ENCODE measurements at places on chromosomes 2 and 18.

DNA sequence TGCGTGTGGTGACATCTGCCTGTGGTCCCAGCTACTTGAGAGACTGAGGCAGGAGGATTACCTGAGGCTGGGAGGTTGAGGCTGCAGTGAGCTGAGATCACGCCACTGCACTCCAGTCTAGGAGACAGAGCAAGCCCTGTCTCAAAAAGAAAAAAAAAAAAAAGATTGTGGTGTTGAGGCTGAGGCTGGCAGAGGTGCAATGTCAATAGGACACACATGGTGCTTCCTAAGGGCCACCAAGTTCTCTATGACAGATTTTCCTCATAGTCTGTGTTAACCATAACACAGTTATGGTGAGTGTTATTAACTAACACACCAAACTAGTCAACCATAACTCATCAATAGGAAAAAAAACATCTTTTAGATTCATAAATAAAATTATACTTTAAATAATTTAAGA is 494.4 kb downstream of the TMX3 start:
- DNase-seq, result no peak

GRCh38 chr2:156455361-156455975 is 19.3 kb downstream of the GPD2 start:
- no peak for DNase-seq

DNA sequence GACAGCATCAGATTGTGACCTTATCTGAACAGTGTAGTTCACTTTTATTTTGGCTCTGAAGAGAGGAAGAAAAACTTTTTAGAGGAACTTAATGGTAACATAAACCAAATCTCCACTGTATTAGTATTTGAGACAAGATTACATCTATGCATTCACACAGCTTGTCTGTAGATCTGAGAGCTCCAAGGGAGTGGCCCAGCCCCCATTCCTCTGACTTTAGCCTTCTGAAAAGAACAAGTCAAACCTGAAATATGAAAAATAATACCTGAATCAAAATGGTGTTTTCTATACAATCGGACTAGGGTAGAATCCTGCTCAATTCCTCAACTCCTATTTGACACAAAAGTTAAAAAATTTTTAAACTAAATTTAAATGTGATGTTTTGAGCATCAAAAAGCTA is 23.1 kb downstream of the STARD7 start:
- no peak for DNase-seq

DNA sequence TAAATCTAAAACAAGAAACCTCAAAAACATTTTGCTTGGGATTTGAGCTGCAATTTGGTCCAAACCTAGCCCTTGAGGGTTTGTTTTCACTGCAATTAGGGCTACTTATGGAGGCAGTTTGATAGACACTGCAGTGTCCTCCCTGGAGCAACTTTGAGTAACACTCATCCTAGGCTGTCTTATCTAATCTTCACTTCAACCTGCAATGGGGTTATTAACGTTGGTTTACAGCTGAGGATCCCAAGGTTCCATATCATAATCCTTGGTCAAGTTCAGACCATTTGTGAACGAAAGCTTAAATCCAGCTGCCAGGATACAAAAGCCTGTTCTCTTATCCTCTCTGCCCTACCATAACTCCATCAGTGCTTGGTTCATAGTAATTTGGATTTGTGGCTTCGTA is 2.5 kb downstream of the ANXA4 start:
- no peak for DNase-seq

DNA sequence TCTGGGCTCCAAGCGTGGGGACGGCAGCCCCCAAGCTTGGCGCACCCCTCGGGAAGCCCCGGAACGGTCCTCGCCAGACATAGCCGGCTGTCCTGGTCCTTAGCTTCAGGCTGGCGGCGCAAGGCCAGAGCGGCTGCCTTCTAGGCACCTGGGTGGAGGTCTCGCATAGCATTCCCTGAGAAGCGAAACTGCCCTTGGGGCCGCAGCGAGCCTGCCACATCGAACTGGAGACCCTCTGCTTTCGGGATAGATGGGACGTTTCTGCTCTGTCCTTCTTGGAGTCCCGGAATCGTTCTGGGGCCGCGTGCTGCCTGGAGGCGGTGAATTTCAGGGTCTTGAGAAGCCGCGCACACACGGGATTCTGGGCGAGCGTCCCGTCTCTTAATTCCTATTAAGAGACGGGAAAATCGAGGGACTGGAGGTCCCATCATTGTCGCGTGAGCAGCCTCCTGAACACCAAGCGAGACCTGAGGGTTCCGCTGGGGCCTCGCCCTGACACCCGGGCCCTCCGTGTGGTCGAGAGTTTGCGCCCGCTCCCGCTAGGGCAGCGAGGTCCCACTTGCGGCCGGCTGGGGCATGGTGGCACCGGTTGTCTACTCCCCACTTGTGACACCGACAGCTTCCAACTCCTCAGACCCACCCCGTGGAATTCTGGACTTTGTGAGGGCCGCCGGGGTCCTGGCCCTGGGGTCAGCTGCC is 9.7 kb upstream of the EN1 start:
- DNase-seq, result no peak

DNA sequence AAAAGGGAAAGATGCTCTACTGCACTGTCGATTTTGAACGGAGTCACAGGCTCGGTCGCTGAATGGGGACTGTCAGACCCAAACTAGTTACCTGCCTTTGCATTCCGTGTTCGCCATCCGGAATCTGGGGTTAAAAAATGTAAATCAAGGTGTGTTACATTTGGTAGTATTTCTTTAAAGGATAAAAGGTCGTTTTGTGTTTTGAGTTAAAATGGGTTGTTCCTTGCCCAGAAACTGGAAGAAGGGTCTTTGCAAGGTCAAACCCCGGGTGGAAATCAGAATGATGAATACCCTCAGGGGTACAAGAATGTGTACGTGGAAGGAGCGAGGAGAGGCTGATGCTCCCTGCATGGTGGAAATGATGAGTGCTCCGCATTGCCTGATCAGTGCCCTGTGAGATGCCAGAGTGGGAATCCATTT is 1.0 kb downstream of the VSNL1 start:
- no peak for DNase-seq

DNA sequence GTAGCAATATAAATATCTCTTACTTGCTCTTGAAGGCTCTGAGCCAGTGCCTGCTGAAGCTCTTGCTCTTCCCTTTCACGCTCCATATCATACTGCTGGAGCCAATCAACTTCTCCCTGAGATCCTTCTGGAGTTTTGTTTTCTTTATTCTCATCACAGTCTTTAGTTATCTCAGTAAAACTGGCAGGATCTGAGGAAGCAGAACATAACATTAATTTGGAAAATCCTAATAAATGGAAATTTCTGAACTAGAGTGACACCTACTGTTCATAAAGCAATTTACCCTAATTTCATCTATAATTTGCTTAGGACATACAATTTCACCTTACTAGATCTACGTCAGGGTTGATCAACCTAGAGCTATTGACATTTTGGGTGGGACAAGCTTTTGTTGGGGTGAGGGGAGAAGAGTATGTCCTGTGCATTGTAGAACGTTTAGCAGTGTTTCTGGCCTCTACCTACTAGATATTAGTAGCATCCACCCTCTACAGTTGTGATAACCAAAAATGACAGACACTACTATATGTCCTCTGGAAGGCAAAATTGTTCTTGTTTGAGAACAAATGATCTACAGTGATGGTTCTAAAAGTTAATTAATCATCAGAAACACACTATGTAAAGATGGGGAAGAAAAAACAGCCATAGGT is 47.2 kb downstream of the VIL1 start:
- DNase-seq, result peak; percentile 30

- no peak for DNase-seq
These were observed 254.9 kb downstream of the PAX3 start for GRCh38 chr2:222043897-222044296.

GRCh38 chr2:227623226-227623625 is 5.9 kb downstream of the SCYGR4 start:
- DNase-seq, result no peak

- DNase-seq, result no peak
These were observed 357.6 kb downstream of the RAD51AP2 start for GRCh38 chr2:17160594-17160993.

DNA sequence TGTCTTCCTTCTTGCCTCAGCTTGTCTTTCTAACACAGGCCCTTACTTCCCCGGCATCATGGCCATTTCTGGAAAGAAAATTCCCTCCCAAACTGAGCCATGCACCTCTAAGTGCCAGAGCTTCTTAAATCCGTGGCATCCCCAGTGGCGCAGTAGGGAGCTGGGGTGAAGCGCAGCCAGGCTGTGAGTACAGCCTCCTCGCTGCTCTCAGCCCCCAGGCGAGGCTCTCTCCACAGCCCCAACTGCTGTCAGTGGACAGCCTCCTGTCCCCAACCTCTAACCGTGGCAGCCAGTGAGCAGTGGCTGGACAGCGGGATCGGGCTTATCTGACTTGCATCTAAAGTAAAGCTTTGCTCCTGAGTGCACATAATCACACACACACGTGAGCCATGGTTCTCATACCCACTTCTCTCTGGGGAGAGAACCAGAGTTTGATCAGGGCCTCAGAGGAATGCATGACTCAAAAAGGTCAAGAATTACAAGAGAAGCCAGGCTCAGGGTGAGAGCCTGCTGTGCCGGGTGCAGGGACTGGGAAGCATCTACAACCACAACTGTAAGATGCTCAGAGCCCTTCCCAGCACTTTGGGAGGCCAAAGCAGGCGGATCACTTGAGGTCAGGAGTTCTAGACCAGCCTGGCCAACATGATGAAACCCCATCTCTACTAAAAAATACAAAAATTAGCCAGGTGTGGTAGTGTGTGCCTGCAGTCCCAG is 50.7 kb downstream of the SFXN5 start:
- no peak for DNase-seq

- DNase-seq, result no peak
These were observed 51.7 kb downstream of the NOP58 start for GRCh38 chr2:202317080-202317857.

DNA sequence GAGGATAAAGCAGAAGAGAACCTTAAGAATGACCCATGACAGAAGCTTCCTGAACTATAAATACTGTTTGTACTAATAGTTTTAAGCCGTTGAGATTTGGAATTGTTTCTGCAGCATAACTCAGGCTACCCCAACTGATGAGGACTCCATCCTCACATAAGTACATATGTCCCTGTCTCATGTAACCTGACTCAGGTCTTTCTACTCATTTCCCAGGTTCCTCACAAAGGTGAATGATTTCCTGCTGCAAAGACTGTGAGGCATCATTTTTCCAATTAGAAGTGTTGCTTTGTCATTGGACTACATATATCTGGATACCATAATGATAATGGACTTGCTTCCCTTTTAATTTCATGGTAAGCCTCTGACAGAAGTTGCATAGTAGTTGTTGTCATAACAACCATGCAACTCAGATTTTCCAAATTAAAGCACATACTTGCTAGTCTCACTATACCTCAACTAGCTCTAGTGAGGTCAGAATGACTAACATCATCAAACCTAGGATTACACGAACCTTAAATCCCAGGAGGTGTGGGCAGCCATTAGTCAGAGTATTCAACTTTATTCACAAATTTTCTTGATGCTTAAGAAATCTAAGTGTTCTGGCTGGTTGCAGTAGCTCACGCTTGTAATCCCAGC is 38.0 kb upstream of the NEDD4L start:
- no peak for DNase-seq

DNA sequence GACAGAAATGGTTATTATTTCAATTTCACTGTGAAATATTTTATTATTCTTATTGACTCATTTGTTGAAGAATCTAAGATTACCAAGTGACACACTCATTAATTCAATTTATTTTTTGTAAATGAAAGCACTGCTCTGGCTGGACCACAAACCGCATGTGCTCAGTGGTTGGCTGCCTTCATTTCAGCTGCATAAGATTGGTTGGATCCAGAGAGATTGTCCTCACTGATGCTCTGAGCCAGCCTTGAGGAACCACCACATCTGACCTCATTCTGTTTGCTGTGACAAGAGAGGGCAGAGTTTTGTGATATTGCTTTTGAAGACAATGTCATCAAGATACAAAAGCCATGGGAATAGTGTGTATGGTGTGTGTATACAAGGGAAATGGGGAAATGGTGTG is 192.1 kb downstream of the CYRIA start:
- no peak for DNase-seq

DNA sequence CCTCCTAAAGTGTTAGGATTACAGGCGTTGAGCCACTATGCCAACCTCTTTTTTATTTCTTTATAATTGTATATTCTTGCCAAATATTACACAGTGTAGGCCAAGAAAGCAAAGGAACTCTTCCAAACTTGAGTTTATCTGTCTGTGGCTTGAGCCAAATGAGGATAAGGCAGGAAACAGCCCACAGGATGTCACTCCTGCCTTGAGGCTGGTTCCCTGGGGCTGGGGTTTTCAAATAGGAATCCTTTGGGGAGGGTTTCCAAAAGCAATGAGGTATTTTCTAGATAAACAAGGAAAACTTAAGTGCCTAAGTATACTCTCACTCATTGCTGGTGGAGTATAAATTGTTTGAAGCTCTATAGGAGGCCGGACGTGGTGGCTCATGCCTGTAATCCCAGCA is 56.4 kb downstream of the ADCY3 start:
- DNase-seq, result no peak

DNA sequence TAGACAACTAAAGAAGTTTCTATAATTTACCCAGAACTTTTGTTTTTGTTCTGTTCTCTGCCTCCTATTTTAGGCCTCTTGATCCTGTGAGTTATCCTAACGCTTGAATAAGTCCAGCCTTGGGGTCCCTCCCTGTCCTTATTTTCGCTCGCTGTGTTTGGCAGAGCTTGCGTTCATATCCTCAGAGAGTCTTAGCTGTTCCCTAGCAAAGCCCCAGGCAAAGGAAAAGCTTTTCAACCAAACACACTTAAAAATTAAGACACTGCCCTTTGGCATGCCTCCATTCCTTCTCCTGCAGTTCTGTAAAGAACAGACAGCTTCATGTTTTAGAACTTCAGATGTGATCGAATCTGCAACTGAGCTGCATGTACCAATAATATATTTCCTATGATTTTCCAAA is 517.2 kb downstream of the SUCLG1 start:
- no peak for DNase-seq

Data from CD4-positive, alpha-beta T cell treated with Interleukin-21 for 1 hour (primary cell).